ENCODE measurements at places on chromosomes 7 and 10.

GRCh38 chr7:131652194-131652593, 95.8 kb upstream of the PODXL start:
- no peak for DNase-seq

- DNase-seq = no peak
Measured at GRCh38 chr10:21520509-21520908, 5.0 kb downstream of the SKIDA1 start.

GRCh38 chr7:95980167-95980566, 207.8 kb downstream of the DYNC1I1 start:
- DNase-seq = no peak

GRCh38 chr10:22669163-22669711, 45.1 kb downstream of the PIP4K2A start:
- DNase-seq = no peak

- DNase-seq = no peak
Measured at GRCh38 chr10:130931256-130931655, 380.3 kb downstream of the TCERG1L start.

DNA sequence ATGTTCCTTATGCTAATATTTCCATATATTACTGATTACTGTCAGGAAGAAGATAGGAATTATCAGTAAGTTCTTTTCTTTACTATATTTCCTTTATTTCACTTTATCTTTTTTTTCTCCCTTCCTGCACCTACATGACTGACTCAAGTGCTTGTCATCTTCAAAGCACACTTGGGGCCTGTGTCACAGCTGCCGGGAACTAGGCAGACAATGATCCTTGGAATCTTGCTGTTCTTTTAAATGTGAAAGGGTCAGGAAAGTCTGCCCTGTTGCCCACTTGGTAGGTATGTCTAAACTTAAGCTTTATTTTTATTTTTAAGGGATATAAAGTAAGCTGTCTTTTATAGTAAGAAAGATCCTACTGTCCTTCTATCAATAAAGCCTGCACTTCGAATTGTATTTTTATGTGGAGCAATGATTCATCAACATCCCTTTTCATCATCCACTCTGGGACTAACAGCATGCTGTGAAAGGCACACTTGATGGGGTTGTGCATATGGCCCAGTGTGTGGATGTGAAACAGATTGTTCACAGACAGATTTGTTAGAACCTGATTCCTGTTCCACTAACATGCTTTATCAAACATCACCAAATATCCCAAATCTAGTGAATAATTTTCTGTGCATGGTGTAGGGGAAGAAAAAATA, 556.9 kb downstream of the DNAJB9 start:
- peak; percentile 8 for DNase-seq

DNA sequence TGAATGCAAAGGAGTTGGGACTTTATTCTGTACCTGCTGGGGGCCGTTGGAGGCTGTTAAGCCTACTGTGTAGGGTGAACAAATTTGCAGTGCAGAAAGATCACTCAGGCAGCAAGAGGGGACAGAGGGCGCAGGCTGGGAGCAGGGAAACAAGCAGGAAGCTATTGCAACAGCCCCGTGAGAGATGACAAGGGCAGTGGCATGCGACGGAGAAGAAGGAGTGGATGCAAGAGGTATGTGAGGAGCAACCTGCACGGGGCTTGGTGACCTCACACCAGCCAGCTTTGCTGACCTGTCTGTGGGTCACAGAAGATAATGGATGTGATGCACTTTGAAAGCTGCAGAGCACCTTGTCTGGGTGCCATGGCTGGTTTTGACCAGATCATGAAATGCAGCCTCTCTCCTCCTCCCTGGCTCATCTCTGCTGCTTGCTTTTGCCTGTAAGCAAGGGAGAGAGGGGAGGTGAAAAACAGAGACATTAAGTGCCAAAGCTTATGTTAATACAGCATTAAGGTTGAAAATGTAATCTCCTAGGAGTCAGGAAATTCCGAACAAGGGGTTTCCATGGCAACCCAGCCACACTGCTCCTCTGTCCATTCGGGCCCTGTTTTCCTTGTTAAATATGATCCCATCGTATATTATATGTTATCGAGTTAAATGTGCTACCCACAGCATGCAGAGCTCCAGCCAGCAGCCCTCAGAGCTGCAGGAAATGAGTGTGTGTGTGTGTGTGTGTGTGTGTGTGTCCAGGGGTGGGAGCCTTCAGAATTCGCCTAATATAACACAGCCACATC, 314.3 kb upstream of the ZMIZ1 start:
- no peak for DNase-seq

DNA sequence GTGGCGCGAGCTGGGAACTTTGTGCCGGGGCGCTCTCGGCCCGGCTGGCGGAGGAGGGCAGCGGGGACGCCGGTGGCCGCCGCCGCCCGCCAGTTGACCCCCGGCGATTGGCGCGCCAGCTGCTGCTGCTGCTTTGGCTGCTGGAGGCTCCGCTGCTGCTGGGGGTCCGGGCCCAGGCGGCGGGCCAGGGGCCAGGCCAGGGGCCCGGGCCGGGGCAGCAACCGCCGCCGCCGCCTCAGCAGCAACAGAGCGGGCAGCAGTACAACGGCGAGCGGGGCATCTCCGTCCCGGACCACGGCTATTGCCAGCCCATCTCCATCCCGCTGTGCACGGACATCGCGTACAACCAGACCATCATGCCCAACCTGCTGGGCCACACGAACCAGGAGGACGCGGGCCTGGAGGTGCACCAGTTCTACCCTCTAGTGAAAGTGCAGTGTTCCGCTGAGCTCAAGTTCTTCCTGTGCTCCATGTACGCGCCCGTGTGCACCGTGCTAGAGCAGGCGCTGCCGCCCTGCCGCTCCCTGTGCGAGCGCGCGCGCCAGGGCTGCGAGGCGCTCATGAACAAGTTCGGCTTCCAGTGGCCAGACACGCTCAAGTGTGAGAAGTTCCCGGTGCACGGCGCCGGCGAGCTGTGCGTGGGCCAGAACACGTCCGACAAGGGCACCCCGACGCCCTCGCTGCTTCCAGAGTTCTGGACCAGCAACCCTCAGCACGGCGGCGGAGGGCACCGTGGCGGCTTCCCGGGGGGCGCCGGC, 870 bp downstream of the FZD1 start:
- no peak for DNase-seq

DNA sequence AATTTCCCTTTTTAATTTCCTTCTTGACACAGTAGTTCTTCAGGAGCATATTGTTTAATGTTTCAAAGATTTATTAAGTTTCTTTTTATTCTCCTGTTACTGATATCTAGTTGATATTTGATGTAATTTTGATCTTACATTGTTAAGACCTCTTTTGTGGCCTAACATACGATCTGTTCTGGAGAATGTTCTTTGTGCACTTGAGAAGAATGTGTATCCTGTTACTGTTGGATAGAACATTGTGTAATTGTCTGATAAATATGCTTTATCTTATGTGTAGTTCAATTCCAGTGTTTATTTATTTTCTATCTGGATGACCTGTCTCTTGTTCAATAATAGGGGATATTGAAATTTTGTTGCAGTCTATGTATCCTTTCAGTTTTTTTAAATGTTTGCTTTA, 106.7 kb downstream of the ITGB1 start:
- no peak for DNase-seq

- DNase-seq = no peak
Measured at GRCh38 chr7:2520761-2521290, 1.3 kb downstream of the LFNG start.

DNA sequence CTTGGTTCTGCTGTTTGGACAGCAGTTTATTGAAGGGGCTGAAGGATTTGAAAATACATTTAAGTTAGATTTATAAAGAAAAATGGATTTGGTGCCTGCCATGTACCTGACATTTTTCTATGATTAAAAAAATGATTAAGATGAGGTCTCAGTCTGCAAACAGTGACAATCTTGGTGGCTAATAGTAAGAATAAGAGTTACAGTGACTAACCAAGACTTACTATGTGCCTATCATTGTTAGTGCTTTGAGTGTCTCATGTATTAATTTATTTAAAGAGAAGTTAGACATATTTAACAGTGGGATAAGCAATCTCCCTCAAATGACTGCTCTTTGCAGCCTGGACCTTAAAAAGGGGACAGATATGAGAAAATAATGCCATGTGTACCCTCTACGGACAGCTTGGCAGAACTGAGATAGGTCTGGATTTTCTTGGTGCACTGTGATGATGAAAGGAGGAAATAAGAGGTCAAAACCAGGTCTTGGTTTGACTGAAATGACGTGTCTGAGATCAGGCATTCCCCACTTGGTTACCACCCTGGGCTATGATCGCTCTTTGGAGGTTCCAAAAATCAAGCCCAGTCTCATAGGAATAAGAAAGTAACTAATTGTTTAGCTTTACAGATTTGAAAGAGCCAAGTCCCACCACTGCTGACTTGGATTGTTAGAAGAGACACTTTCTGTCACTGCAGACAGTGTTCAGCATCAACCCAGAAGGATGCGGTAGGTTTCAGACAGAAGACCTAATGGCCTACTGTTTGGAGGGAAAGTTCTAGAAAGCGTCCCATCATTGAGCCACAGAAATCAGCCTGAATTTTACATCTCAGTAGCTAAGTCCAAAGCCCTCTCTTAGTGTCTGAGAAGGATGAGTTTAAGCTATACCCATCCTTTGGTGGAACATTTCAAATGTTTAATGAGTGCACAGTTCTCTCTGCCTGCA, 2.1 kb downstream of the CASP7 start:
- no peak for DNase-seq

DNA sequence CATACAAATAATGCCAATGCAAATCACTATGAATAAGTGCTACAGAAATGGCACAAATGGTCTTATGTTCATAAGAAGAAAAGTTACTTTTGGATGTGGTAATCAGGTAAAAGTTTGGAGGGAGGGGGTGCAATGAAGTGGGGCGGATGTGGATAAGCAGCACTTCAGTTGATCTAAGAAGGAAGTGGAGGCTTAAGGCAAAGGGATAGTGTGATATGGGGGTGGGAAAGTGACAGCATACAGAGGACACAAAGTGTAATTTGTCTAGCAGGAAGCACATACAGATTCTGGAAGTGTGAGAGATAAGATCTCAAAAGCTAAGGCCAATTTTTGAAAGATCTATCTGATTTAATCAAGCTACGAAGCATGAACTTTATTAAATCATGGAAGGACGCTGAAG, 6.3 kb downstream of the BET1 start:
- DNase-seq = no peak

DNA sequence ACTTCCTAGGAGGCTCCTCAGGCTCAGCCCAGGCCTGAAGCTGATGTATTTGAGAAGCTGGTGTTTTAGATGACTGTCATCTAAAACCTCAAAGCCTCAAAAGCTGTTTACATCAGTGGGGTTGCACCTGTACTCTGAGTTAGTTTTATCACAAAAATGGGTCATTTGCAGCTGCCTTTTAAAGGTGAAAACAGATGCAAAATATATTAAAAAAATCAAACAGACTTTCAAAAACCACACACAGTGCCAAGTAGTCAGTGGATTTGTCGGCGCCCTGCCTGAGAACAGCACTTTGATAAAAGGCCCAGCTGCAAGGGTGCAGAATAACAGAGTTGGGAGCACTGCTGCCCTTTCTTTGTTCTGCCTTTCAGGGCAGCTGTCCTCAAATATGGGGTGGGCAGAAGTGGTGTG, 103.0 kb downstream of the VOPP1 start:
- DNase-seq = no peak

DNA sequence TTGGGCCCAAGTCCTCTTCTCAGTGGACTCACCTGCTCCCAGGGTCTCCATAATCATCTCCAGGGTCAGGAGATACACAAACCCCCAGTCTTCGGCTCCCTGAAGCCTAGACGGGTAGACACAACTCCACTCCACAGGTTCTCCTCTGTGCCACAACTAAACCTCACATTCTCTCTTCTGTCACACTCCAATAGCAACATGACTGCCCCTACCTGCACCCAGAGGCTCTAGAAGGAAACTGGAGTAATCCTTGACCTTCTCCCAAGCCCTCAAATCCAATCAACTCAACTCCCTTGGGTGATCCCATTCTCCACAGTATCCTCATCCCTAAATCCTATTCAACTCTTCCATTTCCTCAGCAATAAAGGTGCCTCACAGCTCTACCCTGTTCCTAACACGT, 16.2 kb downstream of the HNRNPF start:
- DNase-seq = no peak

DNA sequence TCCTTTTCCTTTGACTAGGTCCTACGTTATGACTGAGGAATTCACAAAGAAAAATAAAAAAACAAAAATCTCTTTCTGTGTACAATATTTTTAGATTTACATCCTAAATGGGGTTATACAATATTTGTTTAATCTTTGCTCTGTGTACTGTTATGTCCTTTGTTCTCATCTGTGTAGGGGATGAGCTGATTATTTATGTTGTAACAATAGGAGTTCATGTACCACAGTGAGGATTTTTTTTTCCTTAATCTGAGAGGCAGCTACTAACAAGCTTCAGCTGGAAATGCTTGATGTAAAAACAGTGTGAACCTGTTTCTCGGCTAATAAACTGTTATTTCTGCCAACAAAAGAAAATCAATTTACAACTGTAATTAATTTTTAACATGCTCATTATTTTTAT, 58.0 kb downstream of the ORC5 start:
- no peak for DNase-seq

GRCh38 chr10:128489324-128490247, 363.4 kb upstream of the MKI67 start:
- DNase-seq = no peak

DNA sequence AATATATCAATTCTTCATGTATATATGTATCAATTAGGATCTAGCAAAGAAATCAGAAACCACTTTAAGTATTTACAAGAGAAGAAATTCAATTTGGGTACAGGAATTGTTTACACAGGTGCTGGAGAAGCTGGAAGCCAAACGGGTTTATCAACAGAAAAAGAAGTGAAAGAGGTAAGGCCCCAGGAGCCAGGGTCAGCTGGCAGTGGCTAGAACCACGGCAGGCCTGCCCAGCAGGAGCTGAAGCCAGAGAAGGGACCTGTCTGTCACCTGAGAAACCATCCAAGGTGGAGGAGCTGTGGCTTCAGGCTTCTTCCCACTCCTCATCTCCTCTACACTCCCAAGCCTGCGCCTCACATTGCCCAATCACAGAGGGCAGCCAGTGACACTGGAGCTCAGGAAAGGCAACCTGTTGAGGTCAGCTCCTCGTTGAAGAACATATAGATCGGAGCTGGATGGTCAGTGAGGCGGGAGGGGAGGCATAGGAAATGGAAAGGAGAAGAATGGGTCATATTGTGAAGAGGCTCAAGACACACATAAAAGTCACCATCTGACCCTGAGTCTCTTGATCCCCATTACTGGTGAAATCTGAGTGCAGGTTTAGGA, 182.6 kb downstream of the REEP3 start:
- no peak for DNase-seq

- no peak for DNase-seq
Measured at GRCh38 chr10:132144086-132144485, 42.7 kb upstream of the DPYSL4 start.

GRCh38 chr10:102231357-102232318, 5.5 kb downstream of the ELOVL3 start:
- DNase-seq = no peak

- no peak for DNase-seq
Measured at GRCh38 chr10:38054361-38054797, 39.8 kb upstream of the ZNF37A start.

All from neuronal stem cell (in vitro differentiated cells).